Stimulated activated CD8-positive, alpha-beta memory T cell treated with anti-CD3 and anti-CD28 coated beads, Interleukin-15, amount 100 ng/mL, for 4 hours (primary cell): ENCODE measurements at places on chromosomes 16 and 17.

GRCh38 chr16:69396187-69397061 is 10.6 kb upstream of the TERF2 start:
- peak; percentile 46 for DNase-seq

DNA sequence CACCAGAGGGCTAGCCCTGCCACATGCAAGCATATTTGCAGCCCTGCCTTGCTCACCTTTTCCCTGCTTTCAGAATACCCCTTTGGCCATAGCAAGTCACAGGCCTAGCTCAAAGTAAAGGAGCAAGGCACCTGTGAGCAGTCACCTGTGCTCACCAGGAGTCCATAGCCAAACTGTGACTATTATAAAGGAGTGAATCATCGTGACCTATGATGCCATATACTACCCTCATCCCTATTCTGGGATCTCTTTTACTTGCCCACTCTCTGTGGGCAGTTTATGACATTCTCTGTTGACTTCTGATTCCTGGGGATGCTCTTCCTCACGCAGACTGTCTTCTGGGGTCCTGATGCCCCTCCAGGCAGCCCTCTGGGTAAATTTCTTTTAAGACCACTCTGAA is 200.5 kb upstream of the NLRP1 start:
- no peak for DNase-seq

DNA sequence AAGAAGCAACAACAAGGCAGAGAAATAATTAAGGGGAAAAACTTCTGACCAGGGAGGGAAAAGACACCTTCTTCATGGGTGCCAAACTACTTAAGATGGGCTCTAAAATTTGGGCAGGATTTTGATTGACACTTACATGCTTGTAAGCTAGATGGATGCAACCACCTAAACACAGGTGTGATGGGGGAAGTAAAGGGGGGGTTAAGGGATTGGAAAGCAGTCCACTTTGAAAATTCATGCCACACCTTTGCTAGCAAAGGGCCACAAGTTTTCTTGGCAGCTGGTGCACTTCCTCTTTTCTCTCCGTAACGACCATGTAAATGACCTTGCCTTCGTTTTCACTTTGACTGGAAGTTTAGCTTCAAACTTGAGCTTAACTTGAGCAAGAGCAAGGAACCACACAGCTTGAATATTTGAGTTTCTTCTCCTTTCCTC is 14.3 kb upstream of the PRKAR1A start:
- no peak for DNase-seq

- no peak for DNase-seq
Observed at GRCh38 chr16:27239026-27239425, 29.5 kb downstream of the NSMCE1 start.

GRCh38 chr16:72988569-72988968 is 59.4 kb downstream of the ZFHX3 start:
- DNase-seq = no peak

DNA sequence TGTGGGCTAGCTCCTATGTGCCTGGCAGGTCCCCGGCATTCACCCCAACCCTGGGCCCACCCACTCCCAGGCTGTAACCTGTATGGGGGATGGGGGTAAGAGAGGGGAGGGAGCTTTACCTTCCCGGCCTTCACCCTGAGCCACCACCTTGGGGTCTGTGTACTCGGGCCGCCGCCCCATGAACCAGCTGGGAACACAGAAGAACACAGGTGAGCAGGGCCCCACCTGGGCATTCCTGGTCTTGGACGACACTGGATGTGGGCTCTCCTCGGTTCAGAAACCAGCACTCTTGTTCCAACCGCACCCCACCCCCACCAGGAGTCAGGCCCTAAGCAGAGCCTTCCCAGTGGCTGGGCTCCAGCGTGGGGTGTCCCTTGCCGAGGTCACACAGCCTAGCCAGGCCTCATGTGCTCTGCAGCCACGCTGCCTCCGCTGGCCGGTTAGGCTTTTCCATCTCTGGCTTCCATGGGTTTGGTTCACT is 18.8 kb downstream of the B9D1 start:
- DNase-seq = no peak

GRCh38 chr17:77163511-77164280 is 22.9 kb downstream of the SEC14L1 start:
- no peak for DNase-seq

- no peak for DNase-seq
Observed at GRCh38 chr16:52827456-52827855, 225.2 kb downstream of the CHD9NB start.

- DNase-seq = no peak
Observed at GRCh38 chr17:66459811-66460270, 157.4 kb downstream of the PRKCA start.

DNA sequence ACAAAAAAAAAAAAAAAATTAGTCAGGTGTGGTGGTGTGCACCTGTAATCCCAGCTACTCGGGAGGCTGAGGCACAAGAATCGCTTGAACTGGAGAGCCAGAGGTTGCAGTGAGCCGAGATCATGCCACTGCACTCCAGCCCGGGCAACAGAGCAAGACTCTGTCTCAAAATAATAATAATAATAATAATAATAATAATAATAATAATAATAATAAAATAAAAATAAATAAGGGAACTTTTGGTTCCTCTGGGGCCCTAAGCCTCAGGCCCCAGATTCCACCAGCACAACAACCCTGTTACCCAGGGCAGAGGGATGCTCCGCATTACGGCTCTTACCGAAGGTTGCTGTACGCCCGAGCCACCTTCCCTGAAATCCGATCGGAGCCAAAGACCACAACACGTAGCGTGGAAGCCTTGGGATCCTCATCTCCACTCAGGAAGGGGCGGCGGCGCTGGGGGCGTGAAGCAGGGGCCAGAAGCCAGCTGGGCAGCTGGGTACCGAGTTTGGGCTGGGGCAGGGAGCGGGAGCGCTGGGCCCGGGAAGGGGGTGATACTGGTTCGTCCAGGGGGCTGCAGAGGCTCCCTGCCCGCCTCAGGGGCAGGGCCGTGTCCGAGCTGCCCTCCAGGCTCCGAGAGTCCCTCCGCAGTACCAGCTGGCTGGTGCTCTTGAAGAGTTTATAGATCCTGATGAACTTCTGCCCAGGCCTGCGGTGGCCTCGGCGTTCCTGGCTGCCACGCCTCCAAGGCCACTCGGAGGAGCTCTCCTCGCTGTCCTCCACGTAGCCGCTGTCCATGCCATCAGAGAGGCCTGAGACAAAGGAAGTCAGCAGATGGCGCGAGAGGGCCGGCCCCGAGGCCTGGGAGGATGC is 20.6 kb upstream of the PIK3R6 start:
- no peak for DNase-seq

GRCh38 chr17:61968757-61969156 is 41.0 kb upstream of the INTS2 start:
- DNase-seq = no peak

DNA sequence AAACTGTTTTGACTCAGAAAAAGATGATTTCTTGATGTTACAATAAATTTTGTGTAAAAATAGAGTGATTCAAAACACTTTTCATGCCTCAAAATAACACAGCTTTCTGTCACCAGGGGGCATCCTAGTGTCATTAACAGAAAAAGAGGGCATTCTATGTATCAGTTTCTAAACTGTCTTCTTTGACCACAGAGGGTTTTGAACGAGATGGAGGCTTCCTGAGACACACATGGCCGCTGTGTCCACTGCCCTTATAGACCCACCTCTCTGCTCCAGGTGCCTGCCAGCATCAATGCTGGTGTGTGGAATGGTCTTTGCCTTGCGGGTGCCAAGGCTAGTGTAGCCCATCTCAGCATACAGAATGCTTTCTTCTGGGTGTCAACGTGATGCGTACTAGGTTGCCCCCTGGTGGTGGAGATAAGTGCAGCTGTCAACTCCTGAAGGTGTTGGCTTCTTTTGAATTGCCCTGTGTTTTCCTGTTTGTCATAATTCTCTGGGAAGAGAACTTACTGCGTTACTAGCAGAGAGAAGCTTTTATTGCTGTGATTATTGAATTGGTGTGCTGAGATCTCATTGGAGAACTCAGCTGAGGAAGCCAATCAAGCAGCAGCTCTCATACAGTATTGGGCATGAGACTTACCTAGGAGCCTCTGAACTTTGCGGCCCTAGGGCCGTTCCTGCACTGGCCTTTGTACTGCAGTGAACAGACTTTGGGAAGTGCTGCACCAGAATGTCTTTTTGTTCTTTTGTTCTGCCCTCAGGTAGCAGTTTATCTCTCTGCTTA is 38.6 kb downstream of the USP10 start:
- DNase-seq = peak; percentile 51
